Endothelial cell of umbilical vein (primary cell): ENCODE measurements at places on chromosomes 1 and 21. TPM values are rescaled to one million over a fixed set of nuclear protein-coding genes. Genes with fewer than 3 reads are reported as not detected.

GJA5 gene
- 0.55 and 3.2 TPM in 2 replicates for total RNA-seq

TFF2 gene
- not detected in 2 replicates for total RNA-seq

OXCT2 gene
- total RNA-seq: 0.48 and 0.60 TPM in 2 replicates

RNF207 gene
- total RNA-seq: 2.4 and 8.2 TPM in 2 replicates

TNFRSF18 gene
- total RNA-seq: not detected in 2 replicates
